ENCODE measurements at places on chromosomes 3 and 15.

GRCh38 chr3:192026661-192027060, 565.7 kb downstream of the PYDC2 start:
- DNase-seq = no peak

DNA sequence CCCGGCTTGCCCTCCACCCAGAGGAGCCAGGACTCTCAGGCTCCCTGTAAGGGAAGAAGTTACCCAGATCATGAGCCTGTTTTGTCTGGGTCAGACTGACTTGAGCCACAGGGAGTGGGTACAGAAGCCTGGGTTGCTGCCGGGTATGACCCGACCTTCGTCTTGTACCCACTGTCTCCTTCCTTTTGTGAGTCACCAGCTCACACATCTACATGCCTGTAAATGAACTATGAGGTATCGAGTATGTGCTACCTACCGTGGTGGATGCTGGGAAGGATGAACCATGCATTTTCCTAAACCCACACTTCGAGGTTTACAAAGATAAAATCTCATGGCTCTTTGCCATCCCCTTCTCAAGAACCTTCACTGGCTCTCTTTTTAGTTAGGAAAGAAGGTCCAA, 56.9 kb downstream of the CACNA1D start:
- no peak for DNase-seq

DNA sequence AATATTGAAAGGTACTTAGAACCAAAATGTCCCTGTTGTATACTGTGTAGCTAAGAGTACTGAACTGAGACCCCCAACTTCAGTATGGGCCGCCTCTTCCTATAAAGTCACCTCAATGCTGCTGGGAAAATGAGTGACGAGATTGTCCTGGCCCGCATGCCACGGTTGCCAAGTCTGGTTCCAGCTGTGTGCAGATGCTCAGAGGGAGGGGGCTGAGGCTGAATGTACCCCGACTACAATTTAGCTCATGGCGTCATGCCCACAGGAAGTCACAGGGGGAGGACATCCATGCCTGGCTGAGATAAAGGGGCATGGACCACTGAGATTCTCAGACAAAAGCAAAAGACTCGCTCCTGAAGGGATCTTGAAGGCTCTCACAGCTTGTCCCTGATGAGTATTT, 271.1 kb downstream of the NTRK3 start:
- DNase-seq = no peak

GRCh38 chr3:126465928-126466544, 9.7 kb downstream of the ZXDC start:
- DNase-seq = no peak

- peak; percentile 86 for DNase-seq
These were observed 55.6 kb downstream of the SMAD3 start for GRCh38 chr15:67120839-67121643.

DNA sequence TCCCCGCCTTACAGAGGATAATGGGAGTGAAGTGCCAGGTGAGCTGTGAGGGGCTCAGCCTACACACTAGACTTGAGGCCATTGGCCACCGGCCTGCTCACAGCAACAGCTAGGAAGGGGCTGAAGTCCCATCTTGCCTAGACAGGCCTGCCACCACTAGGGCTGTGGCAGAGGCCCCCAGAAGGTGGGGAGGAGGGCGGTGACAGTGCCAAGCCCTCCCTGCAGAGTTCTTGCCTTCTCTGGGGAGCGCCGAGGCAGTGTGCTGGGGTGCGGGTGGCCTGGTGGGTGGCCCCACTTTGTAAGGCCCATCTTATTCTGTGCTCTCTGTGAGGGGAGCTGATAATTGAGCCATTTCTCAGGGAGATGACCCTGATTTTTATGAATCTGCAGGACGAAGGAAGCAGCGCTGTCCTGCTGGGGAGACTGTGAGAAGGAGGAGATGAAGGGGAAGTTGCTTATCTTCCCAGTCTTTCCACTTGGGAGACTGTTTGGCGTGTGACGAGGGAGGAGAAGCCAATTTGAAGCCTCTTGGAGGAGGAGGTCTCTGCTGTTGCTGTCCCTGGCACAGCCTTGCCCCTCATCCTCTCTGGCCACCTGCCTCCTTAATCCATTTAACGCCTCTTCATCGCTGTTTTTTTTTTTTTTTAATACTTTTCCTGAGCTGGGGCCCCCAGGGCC, 104.3 kb downstream of the LINGO1 start:
- DNase-seq = no peak

DNA sequence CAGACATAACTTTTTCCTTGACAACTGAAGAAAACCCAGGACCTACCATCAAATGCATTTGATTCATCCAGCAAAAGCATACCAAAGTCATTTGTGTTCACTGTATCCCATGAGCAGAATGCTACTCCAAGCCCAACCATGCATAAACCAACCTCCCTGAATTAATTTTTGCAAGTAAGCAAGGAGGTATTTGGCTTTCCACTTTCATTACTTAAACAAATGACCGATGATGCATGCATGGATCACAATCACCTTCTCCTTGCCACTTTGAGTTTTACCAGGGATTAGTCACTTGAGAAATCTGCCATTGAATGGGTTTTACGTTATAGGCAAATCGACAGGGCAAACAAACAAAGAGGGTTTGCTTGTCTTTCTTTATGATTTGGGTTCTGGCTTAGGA, 214.8 kb downstream of the FMN1 start:
- DNase-seq = no peak

DNA sequence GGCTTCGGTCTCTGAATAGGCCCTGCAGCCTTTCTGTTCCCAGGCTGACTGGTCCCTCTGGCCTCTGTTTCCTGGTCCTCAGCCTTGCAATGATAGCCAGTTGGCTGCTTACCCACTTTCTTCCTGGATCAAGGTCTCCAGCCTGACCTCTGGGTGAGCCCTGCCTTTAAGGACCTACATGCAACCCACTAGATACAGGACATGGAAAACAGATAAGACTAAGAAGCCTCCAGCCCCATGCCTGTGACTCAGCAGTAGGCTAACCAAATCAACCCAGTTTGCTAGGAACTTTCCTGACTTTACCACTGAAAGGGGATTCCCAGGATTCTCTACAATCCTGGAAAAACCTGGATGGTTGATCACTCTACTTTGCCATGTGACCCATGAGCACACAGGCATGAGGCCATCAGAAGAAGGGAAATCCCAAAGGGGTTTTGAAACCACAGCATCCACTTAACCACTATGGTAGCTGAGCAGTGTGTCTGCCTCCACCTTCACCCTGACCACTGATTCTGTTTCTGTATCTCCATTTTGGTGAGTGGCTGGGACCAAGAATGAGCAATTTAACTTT, 188.1 kb downstream of the CHST2 start:
- DNase-seq = no peak

DNA sequence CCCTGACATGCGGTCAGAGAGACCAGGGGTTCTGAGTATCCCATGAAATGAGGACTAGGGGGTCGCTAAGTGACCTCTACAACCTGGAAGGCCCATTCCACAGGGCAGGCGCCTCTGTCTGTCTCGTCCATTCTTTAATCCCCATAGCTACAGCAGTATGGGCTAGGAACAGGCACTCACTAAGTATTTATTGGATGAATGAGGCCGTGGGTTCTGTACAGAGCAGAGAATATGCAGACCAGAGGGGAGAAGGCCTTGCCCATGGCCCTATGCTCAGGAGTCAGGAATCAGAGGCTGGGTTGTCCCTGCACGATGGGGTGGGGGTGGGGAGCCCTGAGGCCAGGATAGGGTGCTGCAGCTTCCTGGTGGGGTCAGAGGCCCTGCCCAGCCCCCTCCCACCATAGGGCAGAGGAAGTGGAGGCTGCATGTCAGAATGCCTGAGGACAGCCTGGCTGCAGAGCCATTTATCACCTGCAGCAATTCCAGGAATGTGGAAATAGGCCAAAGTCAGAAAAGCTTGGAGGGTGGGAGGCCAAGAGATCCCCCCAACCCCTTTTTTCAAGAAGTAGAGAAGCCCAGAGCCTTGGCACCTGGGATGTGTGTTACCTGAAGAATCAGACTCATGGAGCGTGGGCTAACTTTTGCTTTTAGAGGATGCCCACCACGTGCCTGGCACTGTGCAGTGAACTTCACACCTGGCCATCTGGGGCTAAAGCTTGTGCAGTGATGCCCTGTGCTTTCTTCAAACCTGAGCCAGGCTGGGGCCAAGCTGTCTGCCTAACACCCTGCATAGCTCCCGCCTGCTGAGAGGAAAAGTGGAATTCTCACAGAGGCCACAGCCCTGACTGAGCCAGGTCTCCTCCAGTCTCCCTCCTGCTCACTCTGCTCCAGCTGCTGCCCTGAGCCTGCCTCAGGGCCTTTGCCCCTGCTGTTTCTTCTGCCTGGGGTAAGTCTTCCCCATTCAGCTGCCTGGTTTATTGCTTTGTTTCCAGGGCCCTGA, 109.4 kb downstream of the WNT7A start:
- no peak for DNase-seq

DNA sequence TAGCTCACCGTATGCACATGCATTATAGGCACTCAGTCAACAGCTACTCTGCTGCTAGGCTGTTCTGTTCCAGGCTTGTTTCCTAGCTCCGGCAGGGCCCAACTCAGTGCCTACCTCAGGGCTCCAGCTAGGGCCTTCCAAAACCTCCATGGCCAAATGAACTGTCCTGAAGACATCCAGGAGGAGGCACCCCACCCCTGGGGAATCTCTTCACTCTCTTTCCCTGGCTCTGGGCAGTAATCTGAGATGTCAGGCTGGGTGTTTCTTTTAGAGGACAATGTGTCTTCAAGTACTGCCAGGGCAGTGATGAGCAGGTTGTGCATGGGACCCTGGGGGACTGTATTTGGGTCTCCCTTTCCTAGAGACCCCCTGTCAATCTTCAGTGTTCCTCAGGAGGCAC, 38.3 kb upstream of the TPM1 start:
- no peak for DNase-seq

DNA sequence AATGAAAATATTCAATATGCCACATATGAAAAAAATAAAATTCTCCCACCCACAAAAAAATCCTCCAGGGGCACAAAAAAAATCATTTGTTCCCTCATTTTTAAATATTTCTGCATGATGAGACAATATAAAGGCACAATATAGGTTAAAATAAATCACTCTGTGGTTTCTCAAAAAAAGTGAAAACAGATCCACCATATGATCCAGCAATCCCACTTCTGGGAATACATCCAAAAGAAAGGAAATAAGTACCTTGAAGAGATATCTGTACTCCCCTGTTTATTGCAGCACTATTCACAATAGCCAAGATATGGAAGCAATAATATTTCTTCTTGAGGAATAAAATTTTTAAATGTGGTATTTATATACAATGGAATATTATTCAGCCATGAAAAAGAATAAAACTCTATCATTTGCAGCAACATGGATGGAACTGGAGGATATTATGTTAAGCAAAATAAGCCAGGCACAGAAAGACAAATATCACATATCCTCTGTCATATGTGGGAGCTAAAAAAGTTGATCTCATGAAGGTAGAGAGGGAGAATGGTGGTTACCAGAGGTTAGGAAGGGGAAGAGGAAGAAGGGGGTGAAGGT, 1.5 kb downstream of the ATP8B4 start:
- DNase-seq = no peak

DNA sequence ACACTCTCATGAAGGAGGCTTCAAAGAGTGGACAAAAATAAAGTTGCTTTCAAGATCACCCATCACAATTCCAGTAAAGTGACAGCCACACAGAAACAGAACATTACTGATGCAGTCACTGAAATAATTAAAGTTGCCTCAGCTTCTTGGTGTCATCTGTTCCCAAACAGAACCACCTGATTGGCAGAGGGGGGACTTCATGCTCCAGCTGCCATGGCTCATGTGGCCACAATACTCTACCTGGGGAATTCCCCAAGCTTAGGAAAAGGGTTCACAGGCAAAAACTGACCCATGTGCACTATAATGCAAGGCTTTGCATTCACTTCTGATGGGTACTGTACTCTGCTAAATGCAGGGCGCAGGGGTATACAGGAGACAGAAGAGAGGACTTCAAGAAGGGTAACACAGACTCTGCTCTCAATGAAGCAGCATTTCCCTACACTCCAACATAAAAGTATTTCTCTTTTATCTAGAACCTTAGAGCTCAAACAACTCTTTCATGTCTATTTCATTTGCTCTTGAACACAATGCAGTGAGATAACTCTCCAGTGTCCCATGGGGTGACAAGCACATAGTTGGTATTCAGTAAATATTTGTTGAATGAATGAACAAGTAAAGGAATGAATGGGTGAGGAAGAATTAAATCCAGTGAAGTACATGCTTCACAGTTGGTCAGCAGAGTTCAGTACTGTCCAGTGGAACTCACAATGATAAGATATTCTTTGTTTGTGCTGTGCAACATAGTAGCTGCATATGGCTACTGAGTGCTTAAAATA, 8.6 kb upstream of the CTNNB1 start:
- DNase-seq = peak; percentile 28

DNA sequence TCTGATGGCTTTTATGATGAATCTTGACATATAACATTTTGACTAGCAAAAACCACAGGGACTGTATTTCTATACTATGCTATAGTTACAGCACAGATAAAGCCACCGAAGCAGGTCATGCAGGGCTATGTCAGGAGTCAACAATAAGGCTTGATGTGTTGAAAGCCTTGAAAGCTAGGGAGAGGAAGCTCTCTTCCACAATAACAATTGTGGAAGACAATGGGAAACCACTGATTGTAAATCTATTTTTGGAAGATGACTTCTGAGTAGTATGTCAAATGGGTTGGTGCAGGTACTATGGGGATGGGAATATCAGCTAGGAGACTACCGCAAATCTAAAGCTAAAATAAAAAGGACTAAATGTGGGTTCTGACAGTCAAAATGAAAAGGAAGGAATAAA, 4.0 kb upstream of the AQR start:
- DNase-seq = no peak

DNA sequence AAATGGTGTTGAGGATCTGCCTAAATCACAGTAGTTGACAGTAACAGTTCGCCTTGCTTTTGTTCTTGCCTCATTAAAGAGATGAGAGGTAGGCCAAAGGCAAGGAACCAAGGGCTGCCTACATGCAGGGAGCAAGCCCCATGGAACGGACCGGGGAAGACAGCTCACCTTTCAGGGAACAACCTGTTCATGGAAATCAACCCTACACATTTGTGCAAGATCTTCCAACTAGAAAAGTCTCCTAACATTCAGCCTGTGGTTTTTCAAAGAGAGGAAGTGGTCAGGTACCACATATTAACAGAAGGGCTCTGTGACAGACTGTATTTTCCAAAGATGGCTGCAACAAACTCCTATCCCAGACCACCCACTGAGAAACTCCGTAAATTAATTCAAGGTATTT, 1031.8 kb upstream of the NR2F2 start:
- DNase-seq = no peak

GRCh38 chr3:127409421-127410136, 121.7 kb upstream of the PRR20G start:
- DNase-seq = no peak

All from stimulated activated CD4-positive, alpha-beta T cell treated with anti-CD3 and anti-CD28 coated beads, Interleukin-1b, Interleukin-23, amount 100 ng/mL, for 48 hours (primary cell).